ENCODE measurements at places on chromosomes 7 and 10.

- DNase-seq, result no peak
Measured at GRCh38 chr7:19362099-19362498, 216.9 kb upstream of the FERD3L start.

- DNase-seq, result no peak
Measured at GRCh38 chr7:65968256-65969185, 13.5 kb downstream of the GUSB start.

GRCh38 chr10:133608855-133609254 lies 17.7 kb downstream of the FRG2B start:
- no peak for DNase-seq

DNA sequence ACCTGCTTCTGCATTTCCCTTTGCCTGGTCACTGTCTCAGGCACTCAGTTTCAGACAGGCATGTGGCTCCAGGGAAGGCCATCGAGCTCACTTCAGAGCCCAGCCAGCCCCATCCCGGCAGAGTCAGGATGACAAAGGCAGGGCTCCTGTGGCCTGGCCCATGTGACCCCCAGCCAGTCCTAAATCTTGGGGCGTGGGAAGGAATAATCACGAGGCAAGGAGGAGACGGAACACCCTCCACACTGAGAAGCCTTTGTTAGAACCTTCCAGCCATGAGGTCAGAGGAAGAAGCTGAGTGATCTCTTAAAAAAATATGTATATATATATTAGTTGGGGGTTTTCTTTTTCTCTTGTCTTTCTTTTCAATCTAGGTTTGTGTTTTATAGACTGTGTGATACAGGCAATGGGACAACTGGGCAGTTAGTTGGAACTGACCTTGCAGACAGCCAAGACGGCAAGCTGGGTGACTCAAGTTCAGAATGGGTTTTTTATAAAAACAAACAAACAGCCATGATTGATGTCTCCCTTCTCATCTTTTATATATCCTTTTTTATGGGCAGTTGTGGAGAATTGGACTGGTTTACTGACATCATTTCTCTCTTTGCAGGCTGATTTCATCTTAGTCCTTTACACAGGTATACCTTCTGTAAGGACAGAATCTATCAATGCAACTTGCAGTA lies 60.8 kb downstream of the CHN2 start:
- no peak for DNase-seq

DNA sequence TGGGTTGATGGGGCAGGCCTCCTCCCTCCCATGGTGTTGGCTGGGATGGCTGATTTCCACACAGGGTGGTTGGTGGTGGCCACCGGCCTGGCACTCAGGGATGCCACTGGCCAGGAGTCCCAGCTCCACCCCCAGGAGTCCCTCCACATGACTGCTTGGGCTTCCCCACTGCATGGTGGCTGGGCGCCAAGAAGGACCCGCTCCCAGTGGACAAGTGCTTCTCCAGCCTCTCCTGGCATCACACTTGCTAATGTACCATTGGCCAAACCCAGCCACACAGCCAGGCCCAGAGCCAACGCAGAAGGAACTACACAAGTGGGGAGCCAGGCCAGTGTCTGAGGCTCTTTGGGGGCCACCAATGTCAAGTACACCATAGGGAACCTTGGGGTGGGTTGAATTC lies 73.6 kb upstream of the DNAAF5 start:
- no peak for DNase-seq

DNA sequence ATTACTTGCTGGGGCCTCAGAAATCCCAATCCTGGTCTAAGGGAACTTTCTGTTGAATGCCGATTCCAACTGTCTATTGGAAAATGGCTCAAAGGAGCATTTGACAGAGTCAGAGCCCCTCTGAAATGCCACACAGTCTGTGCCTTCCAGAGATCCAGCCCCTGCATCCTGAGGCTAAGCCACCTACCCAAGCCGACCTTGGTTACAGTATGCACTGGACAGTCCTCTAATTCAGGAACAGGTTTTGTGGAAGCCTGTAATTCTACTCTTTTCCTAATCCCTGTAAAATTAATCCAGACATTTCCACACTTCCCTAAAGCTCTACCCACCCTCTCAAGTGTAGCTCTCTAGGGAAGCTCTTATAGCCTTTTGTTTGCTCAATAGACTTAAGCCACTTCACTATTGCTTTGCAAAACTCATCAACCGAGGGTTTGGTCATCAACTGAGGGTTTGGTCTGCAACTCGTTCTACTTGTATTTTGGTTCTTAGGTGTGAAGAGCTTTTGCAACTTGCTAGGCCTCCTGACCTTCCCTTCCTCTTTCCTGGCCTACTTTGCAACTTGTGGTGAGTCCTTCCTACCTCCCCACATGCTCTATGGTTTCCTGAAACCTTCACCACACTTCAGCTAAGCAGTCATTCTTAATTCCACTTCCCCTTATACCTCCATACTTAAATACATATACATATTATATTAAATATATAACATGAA lies 364.8 kb downstream of the SFMBT2 start:
- no peak for DNase-seq

- no peak for DNase-seq
Measured at GRCh38 chr10:132624847-132625471, 87.4 kb downstream of the INPP5A start.

All from fibroblast of the conjunctiva (primary cell).